MCF 10A (cell line): ENCODE measurements at places on chromosomes 11 and 22. TPM values are rescaled to one million over a fixed set of nuclear protein-coding genes. Genes with fewer than 3 reads are reported as not detected.

The PTGDR2 gene
- total RNA-seq = not detected in 2 replicates

The MTMR2 gene
- total RNA-seq = 49.8 and 51.9 TPM in 2 replicates

The VPREB3 gene
- total RNA-seq = not detected in 2 replicates

The PPP2R5B gene
- 38.0 and 48.0 TPM in 2 replicates for total RNA-seq

DNA sequence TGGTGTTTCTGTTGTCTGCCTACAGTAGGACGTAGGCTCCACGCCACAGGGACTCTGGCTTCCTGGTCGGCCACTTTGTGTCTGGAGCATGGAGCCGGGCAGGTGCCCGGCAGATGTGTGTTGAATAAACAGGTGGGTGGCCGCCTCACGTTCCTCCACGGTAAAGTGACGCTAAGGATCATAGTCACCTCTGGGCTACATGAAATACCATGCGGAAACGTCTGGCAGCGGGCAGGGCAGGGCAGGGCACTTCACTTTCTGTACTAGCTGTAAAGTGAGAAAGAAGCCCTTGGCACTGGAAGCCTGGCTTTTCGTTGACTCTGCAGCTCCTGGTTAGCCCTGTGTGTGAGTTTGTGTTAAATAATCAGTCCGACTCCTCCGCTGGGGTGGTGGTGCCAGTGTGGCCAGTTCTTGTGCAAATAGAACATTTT is 52.4 kb downstream of the MCM5 start:
- no peak for DNase-seq

- no peak for DNase-seq
These were observed 3.7 kb upstream of the DBX1 start for GRCh38 chr11:20163783-20164481.

- no peak for DNase-seq
These were observed 668.2 kb upstream of the TENM4 start for GRCh38 chr11:80109031-80109430.

DNA sequence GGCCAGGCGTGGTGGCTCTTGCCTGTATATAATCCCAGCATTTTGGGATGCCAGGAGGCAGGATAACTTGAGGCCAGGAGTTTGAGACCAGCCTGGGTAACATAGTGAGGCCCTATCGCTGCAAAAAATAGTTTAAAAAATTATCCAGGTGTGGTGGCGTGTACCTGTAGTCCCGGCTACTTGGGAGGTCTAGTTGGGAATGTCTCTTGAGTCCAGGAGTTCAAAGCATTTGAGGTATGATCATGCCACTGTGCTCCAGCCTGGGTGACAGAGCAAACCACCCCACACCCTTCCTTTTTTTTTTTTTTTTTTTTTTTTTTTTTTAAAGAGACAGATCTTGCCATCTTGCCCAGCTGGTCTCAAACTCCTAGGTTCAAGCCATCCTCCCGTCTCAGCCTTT is 16.8 kb downstream of the CBL start:
- DNase-seq = no peak

DNA sequence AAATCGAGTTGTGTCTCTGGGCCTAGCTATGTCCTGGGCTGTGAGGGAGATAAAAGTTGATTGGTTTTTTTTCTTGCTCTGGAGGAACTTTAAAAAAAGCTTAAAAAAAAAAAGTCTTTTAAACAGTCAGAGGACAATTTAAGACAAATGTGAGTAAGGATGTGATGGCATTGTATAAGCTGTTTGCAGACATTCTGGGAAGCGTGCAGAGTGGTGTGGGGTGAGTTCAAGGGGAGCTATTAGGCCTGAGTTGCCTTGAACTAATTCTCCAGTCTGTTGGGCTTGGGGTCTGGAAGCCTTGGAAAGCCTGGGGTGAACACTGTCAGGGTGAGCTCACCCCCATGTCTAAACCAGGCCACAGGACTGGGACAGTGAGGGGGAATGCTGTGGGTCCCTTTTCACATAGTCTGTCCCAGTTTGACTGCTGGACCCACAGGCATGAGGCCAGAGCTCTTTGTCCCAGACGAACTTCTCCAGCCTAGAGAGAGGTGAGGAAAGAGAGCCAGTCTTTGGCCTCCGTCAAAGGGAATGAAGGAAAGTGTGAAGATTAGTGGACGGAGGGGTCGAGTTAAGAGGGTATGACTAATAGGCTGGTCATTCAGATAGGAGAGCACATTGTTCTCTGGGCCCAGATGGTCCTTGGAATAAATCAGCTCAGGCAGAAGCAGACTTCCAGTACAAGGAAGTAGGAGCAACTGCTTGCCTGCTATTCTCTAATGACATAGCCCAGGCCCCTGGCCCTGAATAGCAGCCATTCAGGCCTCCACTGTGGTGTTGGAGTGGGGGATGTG is 76.4 kb upstream of the NNMT start:
- peak; percentile 73 for DNase-seq

- DNase-seq = no peak
These were observed 87.4 kb downstream of the DEPDC5 start for GRCh38 chr22:31841078-31841827.

- no peak for DNase-seq
These were observed 3.9 kb downstream of the PRDM11 start for GRCh38 chr11:45150301-45150700.

GRCh38 chr11:36249246-36249645 is 40.0 kb downstream of the COMMD9 start:
- peak; percentile 89 for DNase-seq

GRCh38 chr11:2679011-2679676 is 20.6 kb downstream of the KCNQ1OT1 start:
- DNase-seq = no peak

DNA sequence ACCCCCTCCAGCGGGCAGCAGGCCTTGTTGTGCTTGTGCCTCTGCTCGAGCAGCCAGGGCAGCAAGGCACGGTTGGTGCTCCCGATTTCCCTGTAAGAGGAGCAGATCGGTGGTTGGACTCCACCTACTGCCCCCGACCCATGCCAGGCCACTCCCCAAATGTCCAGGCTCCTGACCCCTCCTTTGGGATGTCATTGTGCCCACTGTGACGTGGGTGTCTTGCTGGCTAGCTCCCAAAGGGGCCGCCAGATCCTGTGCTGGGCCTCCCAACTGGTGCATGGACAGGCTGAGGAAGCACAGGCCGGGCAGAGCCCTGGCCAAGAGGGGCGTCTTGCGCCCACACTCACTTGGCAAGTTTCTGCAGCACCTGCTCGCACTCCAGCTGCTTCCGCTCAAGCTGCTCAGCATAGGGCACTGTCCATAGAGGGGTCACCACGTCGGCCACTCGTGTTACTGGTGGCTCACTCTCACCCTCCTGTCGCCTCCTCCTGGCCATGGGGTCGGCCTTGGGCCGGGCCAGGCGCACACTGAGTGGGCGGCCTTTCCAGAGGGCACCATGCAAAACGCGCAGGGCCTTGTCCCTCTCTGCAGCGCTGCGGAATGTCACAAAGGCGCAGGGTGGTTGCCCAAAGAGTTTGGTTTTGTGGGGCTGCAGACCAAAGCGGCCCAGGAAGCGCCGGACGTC is at the start of gene RANBP1:
Gene RANBP1, plus strand, starts transcription at position 414 of the 685 bp plus-strand sequence. Its CDS starts 81 bp downstream, at position 495.
- DNase-seq = no peak

DNA sequence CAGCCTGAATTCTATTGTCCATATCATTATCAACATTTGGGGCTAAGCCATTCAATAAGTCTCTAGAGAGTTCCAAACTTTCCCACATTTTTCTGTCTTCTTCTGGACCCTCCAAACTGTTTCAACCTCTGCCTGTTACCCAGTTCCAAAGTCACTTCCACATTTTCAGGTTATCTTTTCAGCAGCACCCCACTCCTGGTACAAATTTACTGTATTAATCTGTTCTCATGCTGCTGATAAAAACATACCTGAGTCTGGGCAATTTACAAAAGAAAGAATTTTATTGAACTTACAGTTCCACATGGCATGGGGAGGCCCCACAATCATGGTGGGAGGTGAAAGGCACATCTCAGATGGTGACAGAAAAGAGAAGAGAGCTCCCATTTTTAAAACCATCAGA is 5.8 kb downstream of the OR5AK2 start:
- no peak for DNase-seq

GRCh38 chr22:45273452-45274075 is 11.2 kb upstream of the UPK3A start:
- DNase-seq = no peak

DNA sequence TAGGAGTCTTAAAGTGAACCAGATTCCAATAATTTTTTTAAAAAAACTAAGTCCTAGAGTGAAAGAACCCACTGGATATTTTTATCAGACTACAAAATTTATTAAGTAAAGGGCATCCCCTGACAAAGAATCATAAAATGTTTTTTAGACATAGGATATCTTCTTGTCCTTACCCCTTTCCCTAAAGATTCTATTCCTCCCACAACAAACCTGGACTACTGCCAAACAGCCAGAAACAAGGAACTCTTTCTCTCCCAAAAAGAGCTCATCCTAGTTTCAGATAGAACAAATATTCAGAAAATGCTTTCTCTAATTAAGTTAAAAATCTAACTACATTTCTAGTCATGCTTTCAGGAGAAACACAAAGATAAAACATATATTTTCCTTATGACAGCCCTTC is 327.1 kb downstream of the FAM181B start:
- no peak for DNase-seq

DNA sequence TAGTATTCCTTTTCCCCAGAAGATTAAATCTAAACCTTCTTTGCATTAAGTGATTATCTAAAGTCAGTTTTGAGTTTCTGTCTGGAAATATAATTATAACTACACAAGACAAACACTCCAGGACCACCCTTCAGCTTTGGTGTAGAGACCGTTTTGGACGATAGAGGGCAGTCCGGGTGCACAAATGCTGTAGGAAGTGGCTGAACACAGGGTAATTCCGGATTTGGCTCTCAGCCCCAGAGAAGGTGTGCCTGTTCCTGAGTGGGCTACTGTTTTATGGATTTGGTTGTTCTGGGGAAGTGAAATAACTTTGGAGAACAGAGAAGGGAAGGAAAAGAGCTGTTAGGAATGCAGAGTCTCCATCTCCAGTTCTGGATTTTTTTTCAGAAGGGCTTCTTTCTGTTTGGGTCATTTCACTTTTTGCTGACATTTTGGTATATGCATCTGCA is 14.8 kb downstream of the EXT2 start:
- peak; percentile 56 for DNase-seq
